K562 (cell line): ENCODE measurements at places on chromosomes 6 and 20.

DNA sequence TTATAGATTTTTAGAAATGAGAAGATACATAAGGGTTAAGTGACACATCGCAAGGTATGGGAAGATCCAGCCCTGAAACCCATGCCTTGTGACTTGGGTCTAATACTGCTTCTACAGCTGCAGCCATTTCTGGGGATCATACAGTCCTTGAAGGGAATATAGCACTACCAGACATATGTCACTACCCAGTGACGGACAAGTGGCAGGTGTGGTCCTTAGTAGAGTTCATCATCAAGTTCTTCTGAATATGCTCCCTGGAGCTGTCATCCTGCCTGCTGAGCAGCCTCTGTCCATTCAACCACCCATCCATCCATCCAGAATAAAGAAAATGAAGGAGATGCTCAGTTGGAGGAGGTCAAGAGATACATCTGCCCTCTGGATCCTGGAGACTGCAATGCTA lies 118.6 kb upstream of the ASF1A start:
- H3K4me3 ChIP-seq: no peak overlapping the region
- H3K4me1 ChIP-seq: peaks cover 3% of the 10 kb centered on the region; the same call in 1 of the 2 replicates
- H3K36me3 ChIP-seq: no peaks in the 10 kb centered on the region
- H3K27ac ChIP-seq: no peak overlapping the region
- H3K27me3 ChIP-seq: peaks cover 13% of the 10 kb centered on the region; the same call in 1 of the 2 replicates

- H3K36me3 ChIP-seq: no peaks in the 10 kb centered on the region
- no peak overlapping the region for H3K27ac ChIP-seq
- no peaks in the 10 kb centered on the region for H3K4me1 ChIP-seq
- no peak overlapping the region for H3K4me3 ChIP-seq
- no peaks in the 10 kb centered on the region for H3K27me3 ChIP-seq
Observed at GRCh38 chr6:51302431-51302830, 483.8 kb downstream of the TFAP2B start.

DNA sequence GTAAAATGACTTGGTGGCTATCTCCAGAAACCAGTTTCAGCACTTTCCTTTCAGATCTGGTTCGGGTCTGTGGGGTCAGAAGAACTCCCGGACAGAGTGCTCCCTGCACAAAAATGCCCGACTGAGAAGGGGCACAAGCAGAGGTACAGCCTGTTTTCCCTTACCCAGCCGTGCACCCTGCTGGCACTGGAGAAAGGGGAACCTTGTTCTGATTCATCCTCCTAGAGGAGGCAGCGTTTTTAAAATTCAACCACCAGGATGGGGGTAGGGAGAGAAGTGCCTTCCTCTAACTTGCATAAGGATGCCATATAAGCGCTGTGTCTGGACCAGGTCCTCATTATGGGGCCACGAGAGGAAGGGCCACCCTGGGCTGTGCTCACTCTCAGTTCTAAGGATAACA lies 17.6 kb downstream of the RIMS4 start:
- H3K4me3 ChIP-seq: no peak overlapping the region
- no peaks in the 10 kb centered on the region for H3K4me1 ChIP-seq
- no peaks in the 10 kb centered on the region for H3K36me3 ChIP-seq
- H3K27me3 ChIP-seq: peaks cover 20% of the 10 kb centered on the region
- no peak overlapping the region for H3K27ac ChIP-seq

DNA sequence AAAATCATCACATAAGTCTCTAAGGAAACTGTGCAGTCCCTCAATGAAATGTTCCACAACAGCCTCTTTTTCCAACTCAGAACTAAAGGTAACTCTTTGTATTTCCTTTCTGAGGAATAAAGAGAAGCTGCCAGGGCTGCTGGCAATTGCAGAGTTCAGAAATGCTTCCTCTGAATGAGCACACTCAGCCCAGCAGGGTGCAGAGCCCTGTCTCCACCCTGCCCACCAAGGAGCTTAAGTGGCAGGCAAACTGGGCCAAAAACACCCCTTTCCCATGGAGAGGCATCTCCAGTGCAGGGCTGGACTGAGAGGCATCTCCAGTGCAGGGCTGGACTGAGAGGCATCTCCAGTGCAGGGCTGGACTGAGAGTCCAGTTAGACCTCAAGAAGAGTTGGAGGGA lies 255.4 kb downstream of the GMPR start:
- H3K27me3 ChIP-seq: no peaks in the 10 kb centered on the region
- no peak overlapping the region for H3K4me3 ChIP-seq
- H3K27ac ChIP-seq: no peak overlapping the region
- no peaks in the 10 kb centered on the region for H3K36me3 ChIP-seq
- no peak for DNase-seq
- H3K4me1 ChIP-seq: no peaks in the 10 kb centered on the region

- DNase-seq: peak; percentile 32
- H3K27me3 ChIP-seq: no peaks in the 10 kb centered on the region
- peaks cover 66% of the 10 kb centered on the region for H3K36me3 ChIP-seq
- H3K4me1 ChIP-seq: no peaks in the 10 kb centered on the region
- H3K27ac ChIP-seq: no peak overlapping the region
- no peak overlapping the region for H3K4me3 ChIP-seq
Observed at GRCh38 chr20:49028684-49029083, 17.4 kb upstream of the CSE1L start.

- no peak for DNase-seq
- no peak overlapping the region for H3K4me3 ChIP-seq
- no peaks in the 10 kb centered on the region for H3K36me3 ChIP-seq
Observed at GRCh38 chr6:79928478-79928998, 18.8 kb downstream of the ELOVL4 start.

DNA sequence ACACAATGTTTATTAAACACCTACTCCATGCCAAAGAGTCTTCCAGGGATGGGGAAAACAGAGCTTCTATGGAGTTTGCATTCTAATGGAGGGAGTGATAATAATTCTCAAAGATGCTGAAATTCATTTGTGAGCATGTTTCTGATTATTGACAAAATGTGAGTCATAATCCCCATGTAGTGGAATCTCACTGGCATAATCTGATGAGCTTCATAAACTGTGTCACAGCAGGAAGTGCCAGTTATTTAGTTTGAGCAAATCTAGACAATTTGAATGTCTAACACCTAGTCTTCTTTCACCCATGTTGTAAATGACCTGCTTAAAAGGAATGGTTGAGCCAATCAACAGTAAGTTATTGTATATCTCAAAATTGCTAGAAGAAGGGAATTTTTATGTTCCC lies 95.1 kb downstream of the KCNQ5 start:
- no peaks in the 10 kb centered on the region for H3K36me3 ChIP-seq
- no peak overlapping the region for H3K4me3 ChIP-seq
- no peaks in the 10 kb centered on the region for H3K27me3 ChIP-seq
- DNase-seq: no peak
- no peaks in the 10 kb centered on the region for H3K4me1 ChIP-seq
- no peak overlapping the region for H3K27ac ChIP-seq

DNA sequence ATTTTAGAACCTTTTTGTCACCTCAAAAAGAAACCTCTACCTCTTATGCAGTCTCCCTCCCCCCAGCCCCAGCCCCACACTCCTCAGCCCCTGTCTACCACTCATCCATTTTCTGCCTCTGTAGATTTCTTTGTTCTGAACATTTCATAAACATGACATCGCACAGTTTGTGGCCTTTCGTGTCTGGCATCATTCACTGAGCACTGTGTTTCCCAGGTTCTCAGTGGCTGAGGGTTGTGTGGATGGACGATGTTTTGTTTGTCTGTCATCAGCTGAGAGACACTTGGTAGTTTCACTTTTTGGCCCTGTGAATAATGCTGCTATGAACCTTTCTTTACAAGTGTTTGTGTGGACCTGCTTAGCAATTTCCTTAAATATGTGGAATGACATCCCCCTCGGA lies 64.5 kb downstream of the FAM120B start:
- H3K4me1 ChIP-seq: no peaks in the 10 kb centered on the region
- H3K36me3 ChIP-seq: no peaks in the 10 kb centered on the region; the same call in 2 of the 3 replicates
- no peak overlapping the region for H3K27ac ChIP-seq
- no peak for DNase-seq
- no peaks in the 10 kb centered on the region for H3K27me3 ChIP-seq

GRCh38 chr20:57939499-57939898 lies 229.7 kb upstream of the PMEPA1 start:
- H3K36me3 ChIP-seq: no peaks in the 10 kb centered on the region
- no peak overlapping the region for H3K27ac ChIP-seq
- H3K4me1 ChIP-seq: no peaks in the 10 kb centered on the region
- H3K27me3 ChIP-seq: peaks cover 10% of the 10 kb centered on the region

DNA sequence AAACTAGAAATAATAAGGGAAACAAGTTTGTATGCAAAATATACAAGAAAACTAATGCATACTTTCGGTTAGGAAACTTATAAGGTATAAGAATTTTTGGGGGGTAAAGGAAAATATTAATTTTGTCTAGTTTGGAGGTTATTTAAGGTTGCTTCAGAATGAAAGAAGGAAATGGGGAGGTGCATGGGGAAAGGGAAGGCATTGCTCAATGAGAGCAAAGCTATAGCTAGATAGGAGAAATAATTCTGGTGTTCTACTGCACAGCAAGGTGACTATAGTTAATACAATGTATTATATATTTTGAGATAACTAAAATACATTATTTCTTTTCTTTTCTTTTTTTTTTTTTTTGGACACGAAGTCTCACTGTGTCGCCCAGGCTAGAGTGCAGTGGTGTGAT lies 5.4 kb upstream of the MYMX start:
- no peak overlapping the region for H3K4me3 ChIP-seq
- H3K27ac ChIP-seq: no peak overlapping the region
- no peaks in the 10 kb centered on the region for H3K36me3 ChIP-seq
- peaks cover 8% of the 10 kb centered on the region for H3K4me1 ChIP-seq
- no peaks in the 10 kb centered on the region for H3K27me3 ChIP-seq

- H3K4me3 ChIP-seq: no peak overlapping the region
- H3K4me1 ChIP-seq: no peaks in the 10 kb centered on the region
- DNase-seq: no peak
- H3K36me3 ChIP-seq: no peaks in the 10 kb centered on the region
- 0 out of 3 replicates have a peak, but pooled peaks cover 3% of the 10 kb centered on the region for H3K27me3 ChIP-seq
Observed at GRCh38 chr6:88556663-88557062, 390.5 kb upstream of the CNR1 start.

GRCh38 chr6:131929264-131929663 lies 21.9 kb downstream of the CCN2 start:
- H3K4me3 ChIP-seq: no peak overlapping the region

GRCh38 chr6:167093922-167094432 lies 28.9 kb upstream of the CCR6 start:
- no peak overlapping the region for H3K4me3 ChIP-seq
- H3K27ac ChIP-seq: no peak overlapping the region
- H3K36me3 ChIP-seq: no peaks in the 10 kb centered on the region
- no peak for DNase-seq
- peaks cover 9% of the 10 kb centered on the region; the same call in 1 of the 2 replicates for H3K4me1 ChIP-seq
- peaks cover 54% of the 10 kb centered on the region for H3K27me3 ChIP-seq

- no peaks in the 10 kb centered on the region for H3K27me3 ChIP-seq
- H3K27ac ChIP-seq: no peak overlapping the region
- no peak for DNase-seq
- H3K36me3 ChIP-seq: no peaks in the 10 kb centered on the region
- peaks cover 19% of the 10 kb centered on the region; the same call in 2 of the 3 replicates for H3K4me1 ChIP-seq
- H3K4me3 ChIP-seq: no peak overlapping the region
Observed at GRCh38 chr6:169454204-169454871, 200.7 kb upstream of the THBS2 start.

DNA sequence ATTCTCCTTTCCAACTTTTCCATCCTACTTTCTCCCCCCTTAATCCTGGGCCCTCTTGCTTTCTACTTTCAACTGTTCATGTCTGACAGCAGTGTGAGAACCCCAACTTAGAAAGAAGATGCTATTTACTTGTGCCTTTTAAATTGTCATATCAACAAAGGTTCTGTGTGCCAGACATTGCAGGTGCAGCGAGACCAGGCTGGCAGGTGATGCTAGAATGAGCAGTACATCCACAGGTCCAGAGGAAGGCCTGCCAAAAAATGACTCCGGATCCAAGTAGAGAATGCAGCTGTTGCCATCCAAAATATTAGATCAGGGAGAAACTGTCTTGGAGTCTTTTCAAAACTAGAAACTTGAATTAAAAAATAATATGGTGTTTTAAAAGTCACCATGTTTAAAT lies 510.5 kb downstream of the LMBRD1 start:
- no peak overlapping the region for H3K4me3 ChIP-seq
- no peaks in the 10 kb centered on the region for H3K36me3 ChIP-seq
- DNase-seq: no peak
- H3K27me3 ChIP-seq: no peaks in the 10 kb centered on the region
- no peak overlapping the region for H3K27ac ChIP-seq
- H3K4me1 ChIP-seq: no peaks in the 10 kb centered on the region

DNA sequence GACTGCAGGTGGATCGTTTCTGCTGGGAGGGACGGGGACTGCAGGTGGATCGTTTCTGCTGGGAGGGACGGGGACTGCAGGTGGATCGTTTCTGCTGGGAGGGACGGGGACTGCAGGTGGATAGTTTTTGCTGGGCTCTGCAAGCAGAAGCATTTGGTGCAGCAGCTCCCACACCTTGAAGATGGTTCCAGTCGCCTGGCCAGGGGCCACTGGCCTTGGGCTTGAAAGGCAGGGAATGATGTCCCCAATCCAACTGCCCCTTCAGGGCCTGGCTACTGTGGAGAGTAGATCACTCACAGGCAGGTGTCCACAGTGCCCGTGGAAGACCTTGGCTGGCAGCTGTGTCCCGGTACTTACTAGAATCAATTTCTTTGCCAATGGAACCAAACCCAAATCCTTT lies 68.2 kb downstream of the PSMG4 start:
- H3K4me3 ChIP-seq: no peak overlapping the region
- no peak for DNase-seq
- no peaks in the 10 kb centered on the region for H3K36me3 ChIP-seq

DNA sequence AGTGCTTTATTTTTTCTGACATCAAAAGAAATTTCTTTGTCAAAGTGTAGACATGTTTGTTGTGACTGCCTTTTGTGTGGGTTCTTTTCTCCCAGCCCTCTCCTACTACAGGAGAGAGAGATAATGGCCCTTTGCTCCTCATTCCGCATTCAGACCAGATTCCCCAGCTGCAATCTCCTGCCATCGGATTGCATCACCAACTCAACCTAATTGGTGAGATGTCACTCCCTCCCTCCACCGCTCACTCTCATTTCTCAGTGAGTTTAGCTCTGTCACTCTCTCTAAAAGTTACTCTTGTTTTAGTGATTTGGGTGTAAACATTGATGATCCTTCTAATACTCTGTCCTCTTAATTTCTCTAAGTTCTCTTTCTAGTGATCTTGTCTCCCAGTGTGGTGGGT lies 22.7 kb downstream of the UTRN start:
- no peaks in the 10 kb centered on the region for H3K4me1 ChIP-seq
- H3K4me3 ChIP-seq: no peak overlapping the region
- H3K27ac ChIP-seq: no peak overlapping the region
- H3K36me3 ChIP-seq: no peaks in the 10 kb centered on the region
- peaks cover 16% of the 10 kb centered on the region; the same call in 1 of the 2 replicates for H3K27me3 ChIP-seq

GRCh38 chr6:14944593-14944992 lies 301.3 kb upstream of the JARID2 start:
- no peak overlapping the region for H3K4me3 ChIP-seq
- no peaks in the 10 kb centered on the region for H3K27me3 ChIP-seq
- no peak overlapping the region for H3K27ac ChIP-seq
- no peaks in the 10 kb centered on the region for H3K36me3 ChIP-seq

- H3K4me3 ChIP-seq: no peak overlapping the region
- peak; percentile 38 for DNase-seq
- no peaks in the 10 kb centered on the region for H3K36me3 ChIP-seq
Observed at GRCh38 chr20:50317609-50318008, 127.0 kb downstream of the CEBPB start.

GRCh38 chr20:62818592-62819493 lies 2.0 kb downstream of the COL9A3 start:
- peaks cover 11% of the 10 kb centered on the region; the same call in 2 of the 3 replicates for H3K4me1 ChIP-seq
- H3K27ac ChIP-seq: no peak overlapping the region
- no peaks in the 10 kb centered on the region for H3K36me3 ChIP-seq
